SK-MEL-5 (cell line): ENCODE measurements at places on chromosomes 6 and 20. TPM values are rescaled to one million over a fixed set of nuclear protein-coding genes. Genes with fewer than 3 reads are reported as not detected.

The LRRC73 gene
- 0.42 and 0.64 TPM in 2 replicates for total RNA-seq

The DNMT3B gene
- total RNA-seq: 1.9 and 2.3 TPM in 2 replicates

The IP6K3 gene
- not detected in 2 replicates for total RNA-seq

The CGAS gene
- not detected in 2 replicates for total RNA-seq

The BEND6 gene
- 0.59 and 0.63 TPM in 2 replicates for total RNA-seq

The RSPO3 gene
- total RNA-seq: not detected in 2 replicates

The SFTA2 gene
- not detected in 2 replicates for total RNA-seq
